ENCODE measurements at places on chromosomes 5 and 9. TPM values are rescaled to one million over a fixed set of nuclear protein-coding genes. Genes with fewer than 3 reads are reported as not detected.

AGXT2 gene
- total RNA-seq, result not detected

SLC34A1 gene
- total RNA-seq, result not detected

SPATA31A3 gene
- total RNA-seq, result not detected

SOWAHA gene
- total RNA-seq, result not detected

TMEM250 gene
- 28.7 TPM for total RNA-seq

SPATA31D4 gene
- total RNA-seq, result not detected

LHX3 gene
- not detected for total RNA-seq

RASGEF1C gene
- not detected for total RNA-seq

FOXD4L4 gene
- not detected for total RNA-seq

ROPN1L gene
- total RNA-seq, result not detected

ZFP62 gene
- total RNA-seq, result 21.2 TPM

LMNB1 gene
- 231 TPM for total RNA-seq

GPR21 gene
- total RNA-seq, result 0.42 TPM

IL13 gene
- total RNA-seq, result 0.72 TPM

SEMA6A gene
- total RNA-seq, result not detected

PAIP1 gene
- total RNA-seq, result 51.0 TPM

TPRN gene
- 7.3 TPM for total RNA-seq

TSSK1B gene
- total RNA-seq, result not detected

COL23A1 gene
- 0.22 TPM for total RNA-seq

IFNA21 gene
- total RNA-seq, result not detected

NXNL2 gene
- total RNA-seq, result not detected

GLRA1 gene
- total RNA-seq, result not detected

MYO10 gene
- total RNA-seq, result not detected

CDC26 gene
- total RNA-seq, result 41.8 TPM

DND1 gene
- total RNA-seq, result 3.7 TPM

ZNF483 gene
- total RNA-seq, result 1.5 TPM

RMND5B gene
- 26.2 TPM for total RNA-seq

SPEF2 gene
- total RNA-seq, result 6.1 TPM

TPPP gene
- 0.08 TPM for total RNA-seq

RFESD gene
- 6.2 TPM for total RNA-seq

NDUFAF2 gene
- total RNA-seq, result 48.8 TPM

IER5L gene
- 1.2 TPM for total RNA-seq

ZNF608 gene
- 0.06 TPM for total RNA-seq

LHX6 gene
- total RNA-seq, result 0.12 TPM

DIPK1B gene
- total RNA-seq, result not detected

HAND1 gene
- not detected for total RNA-seq

NRG2 gene
- total RNA-seq, result 0.10 TPM

GRM6 gene
- total RNA-seq, result not detected

FGF18 gene
- total RNA-seq, result 0.21 TPM

GFI1B gene
- total RNA-seq, result not detected

TMEM215 gene
- not detected for total RNA-seq

MZB1 gene
- 10.6 TPM for total RNA-seq

ZBED3 gene
- total RNA-seq, result 8.0 TPM

SLC36A1 gene
- total RNA-seq, result 5.5 TPM

ZDHHC11B gene
- total RNA-seq, result not detected

ENDOG gene
- 20.1 TPM for total RNA-seq

RMI1 gene
- total RNA-seq, result 34.4 TPM

SPATA6L gene
- 0.44 TPM for total RNA-seq

CERT1 gene
- total RNA-seq, result 23.3 TPM

TOR2A gene
- total RNA-seq, result 18.1 TPM

NIPAL4 gene
- total RNA-seq, result 0.60 TPM

Data from activated naive CD8-positive, alpha-beta T cell treated with anti-CD3 and anti-CD28 coated beads for 36 hours (primary cell).